Osteoblast (primary cell): ENCODE measurements at places on chromosomes 7 and 10. TPM values are rescaled to one million over a fixed set of nuclear protein-coding genes. Genes with fewer than 3 reads are reported as not detected.

DNA sequence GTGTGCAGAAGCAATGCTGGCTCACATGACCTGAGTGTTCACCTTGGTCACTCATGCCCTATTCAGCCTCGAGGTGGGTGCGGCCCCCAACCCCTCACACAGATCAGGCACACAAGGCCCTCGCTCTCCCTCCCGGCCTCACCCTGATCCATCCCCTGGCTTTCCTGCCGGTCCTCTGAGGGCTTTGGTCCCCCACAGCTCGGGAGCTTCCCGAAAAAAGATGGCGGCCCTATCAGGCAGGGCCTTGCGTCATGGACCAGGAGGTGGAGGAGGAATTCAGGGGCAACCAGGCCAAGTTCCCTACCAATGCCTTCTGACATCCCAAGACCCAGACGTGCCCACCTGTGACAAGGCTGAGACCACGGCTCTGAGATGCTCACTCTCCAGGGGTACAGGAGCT, 43.7 kb upstream of the DNAAF5 start:
- no peaks in the 10 kb centered on the region for H3K27me3 ChIP-seq
- no peak overlapping the region for H3K4me3 ChIP-seq
- H3K27ac ChIP-seq = no peak overlapping the region

GRCh38 chr10:126663880-126664279, 6.6 kb downstream of the C10orf90 start:
- peaks cover 23% of the 10 kb centered on the region for H3K4me1 ChIP-seq
- H3K27me3 ChIP-seq = no peaks in the 10 kb centered on the region
- H3K36me3 ChIP-seq = no peaks in the 10 kb centered on the region

- no peak overlapping the region for H3K27ac ChIP-seq
- no peaks in the 10 kb centered on the region for H3K27me3 ChIP-seq
- H3K4me1 ChIP-seq = peaks cover 33% of the 10 kb centered on the region
Observed at GRCh38 chr7:151056283-151056665, 1.4 kb downstream of the CDK5 start.

DNA sequence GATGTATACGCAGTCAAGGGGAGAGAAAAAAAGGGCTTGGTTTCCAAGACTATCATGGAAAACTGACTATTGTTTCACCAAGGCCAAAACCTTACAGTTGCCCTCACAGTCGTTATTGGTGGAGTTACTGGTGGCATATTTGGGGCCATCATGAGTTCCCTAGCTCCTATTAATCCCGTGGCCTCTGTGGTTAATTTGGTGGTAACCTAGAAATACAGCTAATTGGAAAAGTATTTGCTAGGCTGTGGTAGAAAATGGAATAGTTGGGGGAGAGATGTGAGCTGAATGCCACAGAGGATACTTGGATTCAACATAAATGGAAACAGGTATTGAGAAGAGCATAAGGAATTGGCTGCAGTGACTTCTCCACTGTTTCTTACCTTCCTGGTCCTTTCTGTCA, 450.7 kb downstream of the KCNMA1 start:
- peaks cover 4% of the 10 kb centered on the region for H3K4me1 ChIP-seq
- no peaks in the 10 kb centered on the region for H3K27me3 ChIP-seq
- H3K27ac ChIP-seq = no peak overlapping the region
- H3K36me3 ChIP-seq = no peaks in the 10 kb centered on the region
- DNase-seq = no peak

PRTFDC1 gene
- 5.1 and 5.3 TPM in 2 replicates for total RNA-seq

DNA sequence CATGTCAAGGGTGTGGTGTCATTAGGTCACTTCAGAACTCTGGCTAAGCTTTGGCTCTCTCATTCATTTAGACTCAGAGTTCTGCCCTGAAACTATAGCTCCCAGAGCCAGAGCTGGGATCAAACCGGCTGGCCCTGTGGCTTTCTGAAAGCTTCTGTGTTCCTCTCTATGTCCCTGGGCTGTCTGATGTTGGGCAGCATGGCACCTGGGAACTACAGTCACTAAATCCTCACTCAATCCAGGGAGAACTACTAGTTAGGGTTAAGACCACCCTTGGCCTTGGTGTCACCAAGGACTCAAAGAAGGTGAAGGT, 13.2 kb downstream of the ATG9B start:
- DNase-seq = peak; percentile 86
- no peaks in the 10 kb centered on the region for H3K36me3 ChIP-seq
- no peak overlapping the region for H3K4me3 ChIP-seq
- H3K4me1 ChIP-seq = peaks cover 9% of the 10 kb centered on the region
- H3K27me3 ChIP-seq = peaks cover 6% of the 10 kb centered on the region

SFTPA1 gene
- total RNA-seq = not detected in 2 replicates

- H3K4me3 ChIP-seq = no peak overlapping the region
- DNase-seq = no peak
- H3K27me3 ChIP-seq = no peaks in the 10 kb centered on the region
- H3K4me1 ChIP-seq = no peaks in the 10 kb centered on the region
- no peak overlapping the region for H3K27ac ChIP-seq
Observed at GRCh38 chr7:147013825-147014224, 897.2 kb downstream of the CNTNAP2 start.

CDNF gene
- total RNA-seq = 1.8 TPM in 2 replicates

- H3K4me1 ChIP-seq = peaks cover 3% of the 10 kb centered on the region
- H3K27me3 ChIP-seq = peaks cover 3% of the 10 kb centered on the region
Observed at GRCh38 chr10:42926843-42927242, 144.2 kb downstream of the BMS1 start.

- DNase-seq = peak; percentile 22
- H3K4me1 ChIP-seq = peaks cover 70% of the 10 kb centered on the region
- no peaks in the 10 kb centered on the region for H3K27me3 ChIP-seq
- H3K27ac ChIP-seq = peak overlapping the region; percentile 47
- peaks cover 36% of the 10 kb centered on the region for H3K36me3 ChIP-seq
Observed at GRCh38 chr10:93440591-93441091, 41.5 kb downstream of the MYOF start.

GRCh38 chr10:36171556-36171952, 529.5 kb upstream of the FZD8 start:
- H3K4me3 ChIP-seq = no peak overlapping the region
- DNase-seq = no peak
- H3K36me3 ChIP-seq = no peaks in the 10 kb centered on the region

ATXN7L1 gene
- 8.8 and 9.0 TPM in 2 replicates for total RNA-seq

DNA sequence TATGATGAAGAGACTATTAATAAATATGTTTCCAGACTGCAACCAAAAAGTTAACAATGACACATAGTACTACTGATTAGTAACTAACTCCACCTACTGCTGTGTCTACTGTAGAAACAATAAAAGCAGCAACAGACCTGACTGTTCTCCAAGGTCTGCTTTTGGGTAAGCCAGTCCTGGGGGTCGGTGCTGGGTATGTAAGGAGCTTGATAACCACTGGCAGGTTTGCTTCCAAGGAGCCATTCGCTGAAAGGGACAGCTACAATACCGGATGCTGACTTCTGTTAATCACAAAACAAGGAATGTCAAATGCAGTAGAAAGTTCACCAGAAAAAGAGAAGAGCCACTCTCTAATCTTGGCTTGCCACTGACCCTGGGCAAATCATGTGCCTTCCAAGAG, 17.7 kb downstream of the NCOA4 start:
- no peak overlapping the region for H3K27ac ChIP-seq
- peaks cover 34% of the 10 kb centered on the region for H3K4me1 ChIP-seq
- peak; percentile 58 for DNase-seq
- H3K36me3 ChIP-seq = peaks cover 77% of the 10 kb centered on the region
- H3K27me3 ChIP-seq = no peaks in the 10 kb centered on the region

STEAP4 gene
- 5.0 and 5.4 TPM in 2 replicates for total RNA-seq

DNA sequence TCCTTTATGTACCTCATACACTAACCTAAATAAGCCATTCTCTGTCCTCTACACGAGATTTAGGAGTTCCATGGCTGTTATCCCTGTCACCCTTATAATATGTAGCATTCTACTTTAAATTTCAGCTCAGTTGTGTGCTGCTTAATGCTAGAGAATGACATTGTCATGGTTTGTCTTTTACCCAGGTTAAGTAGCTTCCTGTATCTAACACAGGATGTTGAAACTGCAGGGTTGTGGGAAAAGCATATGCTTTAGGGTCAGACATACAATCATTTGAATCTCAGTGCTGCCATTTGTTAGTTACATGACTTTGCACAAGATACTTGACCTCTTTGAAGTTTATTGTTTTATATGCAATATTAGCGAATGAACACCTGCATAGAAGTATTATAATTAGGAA, 235.1 kb upstream of the CACNA2D1 start:
- no peak overlapping the region for H3K27ac ChIP-seq
- no peak overlapping the region for H3K4me3 ChIP-seq
- H3K4me1 ChIP-seq = peaks cover 11% of the 10 kb centered on the region
- no peaks in the 10 kb centered on the region for H3K36me3 ChIP-seq
- H3K27me3 ChIP-seq = peaks cover 12% of the 10 kb centered on the region

DNA sequence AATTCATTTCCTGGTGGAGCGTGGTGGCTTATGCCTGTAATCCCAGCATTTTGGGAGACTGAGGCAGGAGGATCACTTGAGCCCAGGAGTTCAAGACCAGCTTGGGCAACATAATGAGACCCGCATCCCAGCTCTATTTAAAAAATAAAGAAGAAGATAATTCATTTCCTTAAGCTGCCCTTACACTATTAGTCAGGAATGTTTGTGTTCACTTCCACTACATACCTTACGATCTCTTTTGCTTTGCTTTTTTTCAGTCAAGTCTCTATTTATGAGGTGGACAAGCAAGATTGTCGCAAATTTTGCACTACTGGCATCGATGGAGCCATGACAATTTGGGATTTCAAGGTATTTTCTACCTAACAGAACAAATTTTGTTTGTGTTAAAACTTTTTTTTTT, 11.2 kb upstream of the ARPC1B start:
- DNase-seq = no peak
- H3K27ac ChIP-seq = peak overlapping the region; percentile 53
- H3K36me3 ChIP-seq = peaks cover 77% of the 10 kb centered on the region
- peaks cover 6% of the 10 kb centered on the region for H3K4me1 ChIP-seq
- no peak overlapping the region for H3K4me3 ChIP-seq

SPRN gene
- total RNA-seq = under 0.01 TPM in 2 replicates

ITGA8 gene
- 1.2 and 2.5 TPM in 2 replicates for total RNA-seq

PPP1R3A gene
- total RNA-seq = not detected in 2 replicates
